ENCODE measurements at places on chromosomes 6 and 20.

DNA sequence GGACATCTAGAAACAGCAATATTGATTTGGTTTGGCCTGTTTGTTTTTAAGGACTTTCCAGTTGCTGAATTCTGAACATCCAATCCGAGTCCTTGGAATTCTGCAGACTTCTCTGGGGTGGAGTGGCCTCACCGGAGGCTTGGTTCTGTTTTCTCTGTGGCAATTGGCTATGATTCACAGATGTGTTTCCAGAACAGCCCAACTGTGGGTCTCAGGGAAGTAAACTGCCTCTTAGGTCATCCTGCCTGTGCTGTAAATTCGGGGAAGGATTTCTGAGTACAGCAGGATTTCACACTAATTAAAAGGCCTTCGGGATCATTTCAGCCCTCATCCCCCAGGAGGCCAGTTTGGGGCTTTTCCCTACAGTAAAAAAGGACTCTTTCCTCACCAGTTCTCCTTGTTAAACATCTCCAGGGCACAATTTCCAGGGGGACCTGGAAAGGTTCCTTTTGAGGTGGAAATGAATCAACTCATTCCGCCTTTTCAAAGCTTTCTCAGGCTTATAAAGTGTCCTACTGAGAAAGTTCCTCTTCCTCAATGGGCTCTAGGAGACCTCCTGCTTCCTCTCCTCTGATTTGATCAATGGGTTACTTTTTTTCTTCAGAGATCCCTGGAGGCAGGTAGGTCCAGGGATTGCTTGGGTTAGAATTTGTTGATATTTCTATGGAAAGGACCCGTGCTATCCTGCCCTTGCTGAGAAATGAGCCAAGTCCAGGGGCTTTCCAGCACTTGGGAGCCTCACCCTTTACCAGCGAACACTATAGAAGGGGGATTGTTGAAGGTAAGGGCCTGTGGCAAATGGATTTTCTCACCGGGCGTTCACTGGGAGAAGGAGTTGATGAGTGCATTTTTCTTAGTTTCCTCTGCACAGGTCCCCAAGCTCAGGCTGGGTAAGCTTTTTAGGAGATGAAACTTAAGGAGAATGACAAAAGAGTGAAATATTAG is 114.6 kb downstream of the CLIC5 start:
- DNase-seq = no peak

DNA sequence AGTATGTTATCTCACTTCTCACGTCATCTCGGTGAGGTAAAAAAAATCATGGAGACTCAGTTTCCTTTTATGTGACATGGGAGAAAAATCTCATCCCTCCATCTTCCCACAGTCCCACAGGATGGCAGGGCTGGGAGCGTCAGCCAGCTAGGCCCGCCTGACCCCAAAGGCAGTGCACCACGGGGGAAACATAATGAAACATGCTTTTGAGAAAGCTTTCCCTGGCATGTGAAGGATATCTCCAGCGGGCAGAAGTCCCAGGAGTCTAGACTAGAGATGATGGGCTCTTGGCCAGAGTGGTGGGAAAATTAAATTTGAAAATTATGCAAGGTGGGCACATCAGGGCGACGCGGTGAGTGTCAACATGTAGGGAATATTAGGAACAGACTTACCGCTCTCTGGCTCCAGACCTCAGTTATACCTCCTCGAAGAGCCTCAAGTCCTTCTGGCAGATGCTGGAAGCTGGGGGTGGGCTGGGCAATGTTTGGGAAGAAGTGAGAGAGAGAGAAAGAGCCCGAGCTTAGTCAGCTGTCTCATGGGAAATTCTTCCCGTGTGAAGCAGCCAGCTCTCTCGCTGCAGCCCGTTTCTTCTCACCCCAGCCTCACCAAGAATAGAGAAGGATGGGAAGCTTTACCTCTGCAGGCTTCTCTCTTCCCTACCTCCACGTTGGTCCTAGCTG is 52.3 kb downstream of the MOCS1 start:
- no peak for DNase-seq

DNA sequence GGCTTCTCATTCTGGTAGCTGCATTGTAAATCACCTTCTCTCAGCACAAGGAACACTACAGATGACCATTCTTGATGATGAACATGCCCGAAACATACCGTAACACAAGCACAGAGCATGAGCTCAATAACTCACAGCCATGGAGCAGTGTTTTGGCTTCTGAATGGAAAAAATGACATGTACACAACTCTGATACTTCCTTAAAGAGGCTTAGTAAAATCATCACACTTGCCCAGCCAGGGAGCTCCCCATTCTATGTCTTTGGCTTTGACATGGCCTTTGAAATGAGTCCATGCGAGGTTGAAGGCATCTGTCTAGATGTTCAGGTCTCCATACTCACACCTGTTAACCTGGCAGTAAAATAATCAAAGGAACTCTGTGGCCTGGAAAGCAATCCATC is 87.6 kb downstream of the MYB start:
- DNase-seq = no peak

DNA sequence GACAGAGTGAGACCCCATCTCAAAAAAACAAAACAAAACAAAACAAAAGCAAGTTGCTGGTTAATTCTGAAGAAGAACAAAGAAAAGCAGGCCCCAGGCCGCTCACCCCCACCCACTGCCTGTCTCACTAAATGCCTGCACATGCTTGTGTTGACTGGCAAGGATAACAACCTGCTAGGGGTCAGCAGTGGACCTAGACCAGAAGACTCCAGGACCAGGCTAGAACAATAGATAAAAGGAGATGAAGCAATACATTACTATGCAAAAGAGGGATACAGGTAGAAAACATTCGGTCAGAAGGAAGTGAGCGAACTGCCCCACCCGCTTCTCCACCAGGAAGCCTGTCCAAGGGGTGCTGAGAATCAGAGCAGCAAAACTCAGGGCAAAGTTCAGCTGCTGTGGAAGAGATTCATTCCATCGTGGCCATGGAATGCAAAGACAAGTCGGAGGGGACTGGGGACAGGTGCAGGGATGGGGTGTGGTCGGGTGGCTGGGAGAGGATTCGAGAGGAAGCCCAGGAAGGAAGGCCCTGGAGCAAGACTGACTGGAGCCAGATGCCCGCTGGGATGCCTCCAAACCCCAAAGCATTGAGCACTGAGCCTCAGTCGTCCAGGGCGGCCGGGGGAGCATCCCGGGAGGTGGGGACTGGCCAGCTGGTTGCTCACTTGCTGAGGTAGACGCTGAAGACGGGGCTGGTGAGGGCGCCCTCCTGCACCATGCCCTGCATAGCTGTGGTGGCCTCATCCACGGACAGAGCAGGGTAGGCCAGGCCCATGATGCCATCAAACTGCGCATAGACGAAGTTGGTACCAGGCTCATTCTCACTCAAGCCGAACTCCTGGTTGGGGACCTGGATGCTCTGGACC is 5.3 kb downstream of the PGC start:
- DNase-seq = no peak

DNA sequence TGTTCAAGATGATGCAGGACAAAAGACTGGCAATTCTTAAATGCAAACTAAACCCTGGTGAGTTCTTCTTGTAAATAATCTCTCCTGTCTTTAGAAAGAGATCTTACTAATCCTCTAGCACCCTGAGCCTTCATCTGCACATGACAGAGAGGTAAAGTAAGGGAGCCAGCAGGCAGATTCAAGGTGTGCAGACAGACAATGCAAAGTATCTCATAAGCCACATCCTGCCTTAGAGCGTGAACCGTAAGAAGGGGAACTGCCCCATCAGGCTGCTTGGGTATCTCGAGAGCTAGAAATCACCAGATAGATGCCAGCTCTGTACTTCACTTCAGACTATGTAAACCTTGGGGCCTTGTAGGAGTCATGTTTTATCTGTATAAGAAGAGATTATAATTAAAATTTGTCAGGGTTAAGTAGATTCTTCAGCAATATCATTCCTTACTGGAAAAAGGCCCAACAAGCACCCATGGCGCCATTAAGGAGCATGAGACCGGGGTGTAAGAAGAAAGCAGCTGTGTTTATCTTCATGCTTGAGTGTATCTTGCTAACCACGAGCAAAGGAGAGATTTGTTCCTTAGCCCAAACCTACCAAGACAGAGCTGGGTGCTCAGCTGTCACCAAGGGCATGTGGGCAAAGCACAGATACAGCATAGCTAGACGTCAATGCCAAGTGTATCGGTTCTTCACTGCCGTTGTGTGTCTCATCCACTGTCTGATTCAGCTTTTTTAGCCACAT is 24.4 kb downstream of the CNR1 start:
- DNase-seq = no peak

- DNase-seq = no peak
These were observed 21.2 kb upstream of the NFATC2 start for GRCh38 chr20:51563486-51564332.

DNA sequence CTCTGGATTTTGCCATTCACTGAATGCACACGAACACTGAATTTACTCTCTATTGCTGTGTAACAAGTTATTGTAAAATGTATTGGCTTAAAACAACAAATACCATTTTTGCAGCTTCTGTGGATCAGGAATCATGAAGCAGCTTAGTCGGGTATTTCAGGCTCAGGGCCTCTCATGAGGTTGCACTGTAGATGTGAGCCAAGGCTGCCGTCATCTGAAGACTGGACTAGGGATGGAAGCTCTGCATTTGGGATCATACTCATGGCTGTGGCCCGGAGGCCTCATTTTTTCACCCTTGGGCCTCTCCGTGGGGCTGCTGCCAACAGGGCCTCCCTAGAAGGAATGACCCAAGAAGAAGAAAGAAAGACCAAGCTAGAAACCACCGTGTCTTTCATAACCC is 492.4 kb upstream of the CDH4 start:
- DNase-seq = no peak

DNA sequence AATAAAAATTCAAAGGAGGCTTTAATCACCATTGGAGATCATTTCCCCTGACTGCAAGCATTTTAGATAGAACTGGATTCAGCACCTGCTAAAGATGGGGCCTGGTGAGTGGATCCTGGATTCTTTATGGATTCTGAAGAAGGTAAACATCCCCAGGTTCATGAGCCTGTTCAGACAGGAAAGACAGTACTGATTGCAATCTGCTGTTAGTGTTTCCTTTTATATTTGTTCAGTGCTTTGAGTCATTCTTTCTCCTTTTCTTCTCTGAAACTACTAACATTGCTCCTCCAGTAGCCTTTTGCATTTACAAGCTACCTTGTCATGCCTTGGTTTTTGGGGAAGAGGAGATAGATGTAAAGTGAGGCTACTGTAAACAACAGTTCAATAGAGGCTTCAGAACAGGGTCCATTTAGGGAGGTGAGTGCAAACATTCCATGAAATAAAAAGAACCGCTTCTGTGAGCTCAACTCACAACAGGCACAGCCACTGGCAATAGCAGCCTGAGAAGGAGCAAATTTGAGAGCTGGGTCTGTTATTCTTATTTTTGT is 66.4 kb upstream of the PRL start:
- no peak for DNase-seq

Measured in stimulated activated CD8-positive, alpha-beta memory T cell treated with anti-CD3 and anti-CD28 coated beads, Interleukin-15, amount 100 ng/mL, for 48 hours (primary cell).